ENCODE measurements at places on chromosomes 6 and 20.

DNA sequence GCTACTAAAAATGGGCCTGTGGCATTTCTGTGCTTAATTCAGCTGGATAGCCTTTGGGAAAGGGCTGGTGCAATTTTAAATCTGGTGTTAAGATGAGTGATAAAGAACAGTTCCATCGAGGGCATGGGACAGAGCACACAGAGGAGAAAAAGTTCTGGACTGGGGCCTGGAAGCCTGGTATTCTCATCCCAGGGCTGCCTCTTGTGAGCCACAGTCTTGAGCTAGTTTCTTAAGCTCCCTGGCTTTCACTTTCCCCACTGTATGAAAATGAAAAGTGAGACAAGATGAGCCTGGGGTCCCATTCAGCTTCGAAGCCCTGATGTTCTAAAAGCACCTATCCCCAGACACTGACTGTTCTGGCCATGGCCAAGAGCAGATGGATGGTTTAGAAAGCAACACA lies 14.3 kb upstream of the LAMA4 start:
- no peak for DNase-seq

GRCh38 chr6:50112981-50113857 lies 63.5 kb upstream of the DEFB112 start:
- no peak for DNase-seq

DNA sequence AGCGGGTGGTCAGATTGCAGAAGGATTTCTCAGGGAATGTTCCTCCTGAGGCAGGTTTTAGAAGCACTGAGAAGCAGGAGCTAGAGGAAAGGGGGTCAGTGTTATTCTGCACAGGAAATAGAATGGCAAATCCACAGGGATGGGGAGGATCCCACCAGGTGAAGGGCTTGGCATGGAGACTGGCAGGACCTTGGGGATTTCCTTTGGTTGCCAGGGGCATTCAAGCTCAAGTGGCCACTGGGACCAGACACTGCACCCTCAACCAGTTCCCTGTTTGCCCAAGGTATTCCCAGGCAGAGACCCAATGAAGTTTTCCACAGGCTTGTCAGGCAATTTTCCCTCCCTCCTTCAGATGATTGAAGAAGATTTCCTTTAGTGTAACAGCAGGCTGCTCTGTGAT lies 123.2 kb upstream of the KCNK16 start:
- DNase-seq, result no peak

DNA sequence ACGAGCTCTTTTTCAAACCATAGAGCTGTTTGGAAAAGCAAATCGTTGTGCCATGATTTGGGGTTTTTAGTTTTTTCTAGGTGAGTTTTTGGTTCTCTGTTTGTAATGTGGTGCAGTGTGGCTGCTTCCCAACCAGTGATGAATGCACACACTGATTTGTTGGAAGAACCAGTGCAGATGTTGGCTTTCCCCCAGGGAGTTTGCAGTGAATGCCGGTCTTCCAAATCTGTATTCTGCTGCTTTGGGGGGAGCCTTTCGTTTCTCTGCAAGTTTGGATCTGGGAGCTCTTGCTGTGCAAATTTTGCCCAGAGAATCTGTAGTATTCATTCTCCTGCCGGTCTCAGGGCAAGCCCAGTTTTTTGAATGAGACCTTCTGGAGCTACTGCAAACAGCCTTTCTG lies 14.5 kb downstream of the HECA start:
- no peak for DNase-seq

DNA sequence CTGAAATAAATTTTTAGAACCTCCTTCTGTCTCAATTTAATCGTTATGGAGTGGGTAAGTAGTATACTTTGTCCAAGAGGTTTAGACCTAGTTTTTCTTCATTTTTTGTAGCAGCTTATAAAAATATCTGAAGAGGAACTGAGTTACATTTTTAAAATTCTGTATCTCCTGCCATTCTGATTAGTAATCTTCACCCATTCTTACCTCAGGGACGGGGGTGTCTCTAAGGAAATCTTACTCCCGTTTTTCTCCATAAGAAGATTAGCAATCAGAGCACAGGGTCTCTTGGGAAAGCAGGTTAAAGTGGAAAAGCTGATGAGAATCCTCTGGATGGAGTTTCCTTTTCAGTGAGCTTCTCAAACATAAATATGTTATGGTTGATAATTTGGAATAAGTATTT lies 259.3 kb upstream of the FAM83B start:
- DNase-seq, result no peak

DNA sequence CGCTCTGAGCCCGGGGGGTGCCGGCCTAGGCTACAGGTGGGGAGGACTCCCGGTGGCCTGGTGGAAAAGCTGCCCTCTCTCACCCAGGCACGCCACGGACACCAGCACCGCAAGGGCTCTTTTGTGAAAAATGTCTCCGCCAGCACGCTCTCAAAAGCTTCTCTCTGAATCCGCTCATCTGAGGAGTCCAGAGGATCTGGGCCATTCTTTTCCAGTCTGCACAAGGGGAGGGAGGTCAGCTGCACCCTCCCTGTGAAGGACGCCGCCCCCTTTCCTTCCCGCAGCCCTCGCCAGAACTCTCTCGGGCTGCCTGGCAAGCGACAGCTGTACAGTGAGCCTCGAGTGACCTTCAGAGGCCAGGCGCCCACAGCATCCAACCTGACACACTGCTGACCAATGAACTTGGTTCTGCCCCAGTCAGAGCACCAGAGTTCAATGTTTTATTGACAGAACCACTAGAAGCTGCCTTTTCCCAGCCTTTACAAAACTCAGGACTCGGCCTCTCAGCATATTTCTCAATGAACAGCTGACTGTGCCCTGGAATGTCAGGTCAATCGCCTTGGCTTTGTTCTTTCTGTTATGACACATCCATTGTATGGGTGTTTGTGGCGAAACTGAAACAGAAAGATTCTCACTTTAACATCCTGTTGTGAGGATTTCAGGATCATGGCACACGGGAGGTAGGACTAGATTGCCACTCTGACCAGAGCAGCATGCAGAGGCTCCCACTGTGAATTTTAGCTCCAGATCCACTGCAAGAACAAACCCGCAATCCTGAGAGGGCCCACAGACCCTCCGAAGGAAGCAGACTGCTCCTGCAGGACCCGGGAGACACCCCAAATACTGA lies 26.7 kb downstream of the SERPINB9 start:
- DNase-seq, result no peak

- no peak for DNase-seq
These were observed 14.7 kb downstream of the UNC93A start for GRCh38 chr6:167305796-167306195.

DNA sequence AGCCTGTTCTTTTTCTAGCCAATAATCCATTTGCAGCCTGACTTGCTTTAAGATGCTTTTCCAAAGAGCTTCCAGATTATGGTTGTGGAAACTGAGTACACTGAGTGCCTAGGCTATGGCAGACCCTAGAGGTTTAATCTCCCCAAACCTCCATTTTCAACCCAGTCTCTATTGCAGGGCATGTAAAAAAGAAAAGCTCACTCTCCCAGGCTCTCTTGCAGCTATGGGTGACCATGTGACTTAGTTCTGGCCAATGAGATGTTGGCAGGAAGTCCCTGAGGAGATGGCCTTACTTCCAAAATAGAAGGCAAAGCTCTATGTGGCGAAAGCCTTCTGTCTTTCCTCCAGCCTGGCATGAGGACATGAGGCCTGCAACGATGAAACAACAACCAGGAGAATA lies 3.8 kb downstream of the PDRG1 start:
- DNase-seq, result no peak

GRCh38 chr20:34872622-34873224 lies at the start of gene GGT7:
TSS of gene GGT7 (minus strand) at chr20:34872856. CDS start at chr20:34872815, 41 bp downstream.
- peak; percentile 84 for DNase-seq

- no peak for DNase-seq
These were observed 4.2 kb downstream of the TBPL1 start for GRCh38 chr6:133957227-133957626.

GRCh38 chr20:4722571-4722970 lies 862 bp downstream of the PRND start:
- DNase-seq, result no peak

GRCh38 chr20:40865095-40865494 lies 163.5 kb upstream of the TOP1 start:
- DNase-seq, result no peak

GRCh38 chr20:32970115-32970972 lies 33.9 kb downstream of the SUN5 start:
- DNase-seq, result no peak

- DNase-seq, result no peak
These were observed 48.0 kb upstream of the NOP56 start for GRCh38 chr20:2604506-2604835.

DNA sequence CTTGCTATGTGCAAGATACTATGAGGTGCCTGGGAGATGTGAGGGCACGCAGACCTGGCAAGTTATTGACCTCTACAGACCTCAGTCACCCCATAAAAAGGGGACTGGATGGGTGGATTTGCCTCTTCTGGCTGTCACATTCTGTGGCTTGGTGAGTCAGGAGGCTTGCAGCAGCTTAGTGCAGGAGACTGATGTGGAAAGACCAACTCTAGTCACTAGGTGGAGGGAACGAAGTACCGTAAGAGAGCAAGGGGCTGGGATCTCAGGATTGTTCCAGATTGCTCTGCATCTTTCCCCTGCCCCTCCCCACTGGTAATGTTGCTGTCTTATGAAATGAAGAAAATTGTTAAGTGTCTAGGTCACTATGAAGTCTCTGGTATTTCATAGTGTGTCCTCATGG lies 3.3 kb downstream of the MAPRE1 start:
- DNase-seq, result no peak

DNA sequence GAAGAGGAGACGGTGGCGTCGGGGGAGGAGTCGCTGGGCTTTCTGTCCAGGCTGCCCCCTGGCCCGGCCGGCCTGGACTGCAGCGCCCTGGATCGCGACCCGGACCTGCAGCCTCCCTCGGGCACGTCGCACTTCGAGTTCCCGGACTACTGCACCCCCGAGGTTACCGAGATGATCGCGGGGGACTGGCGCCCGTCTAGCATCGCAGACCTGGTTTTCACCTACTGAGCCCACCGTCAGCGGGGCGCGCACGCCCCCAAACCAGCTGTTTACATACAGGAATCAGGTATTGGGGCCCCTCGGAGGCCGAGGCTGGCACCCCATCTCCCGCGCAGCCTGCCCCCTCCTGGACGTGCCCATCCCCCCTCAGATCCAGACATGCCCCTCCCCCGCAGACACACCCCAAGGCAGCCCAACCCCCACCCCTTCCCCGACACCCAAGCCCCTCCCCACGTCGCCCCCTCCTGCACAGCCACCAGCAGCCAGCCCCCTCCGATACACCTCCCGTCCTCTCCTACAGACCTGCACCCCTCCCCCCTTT lies 1.4 kb downstream of the SOX12 start:
- no peak for DNase-seq

DNA sequence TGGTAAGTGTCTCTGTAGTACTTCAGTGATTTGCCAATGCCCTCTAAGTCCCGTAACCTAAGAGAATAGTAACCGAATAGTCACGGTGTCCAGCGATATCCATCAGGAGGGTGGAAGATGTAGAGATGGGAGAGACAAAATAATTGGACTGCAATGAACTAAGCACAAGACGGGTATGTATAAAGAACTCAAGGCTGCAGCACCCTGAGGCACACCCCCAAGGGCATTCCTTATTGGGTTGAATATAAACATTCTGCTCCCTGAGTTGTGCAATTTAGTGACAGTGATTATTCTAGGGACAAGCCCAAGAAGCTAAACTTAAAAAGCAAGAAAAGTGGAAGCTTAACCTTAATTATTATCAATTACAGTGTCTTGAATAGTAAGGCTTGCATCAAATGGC lies 14.6 kb downstream of the DST start:
- DNase-seq, result no peak

DNA sequence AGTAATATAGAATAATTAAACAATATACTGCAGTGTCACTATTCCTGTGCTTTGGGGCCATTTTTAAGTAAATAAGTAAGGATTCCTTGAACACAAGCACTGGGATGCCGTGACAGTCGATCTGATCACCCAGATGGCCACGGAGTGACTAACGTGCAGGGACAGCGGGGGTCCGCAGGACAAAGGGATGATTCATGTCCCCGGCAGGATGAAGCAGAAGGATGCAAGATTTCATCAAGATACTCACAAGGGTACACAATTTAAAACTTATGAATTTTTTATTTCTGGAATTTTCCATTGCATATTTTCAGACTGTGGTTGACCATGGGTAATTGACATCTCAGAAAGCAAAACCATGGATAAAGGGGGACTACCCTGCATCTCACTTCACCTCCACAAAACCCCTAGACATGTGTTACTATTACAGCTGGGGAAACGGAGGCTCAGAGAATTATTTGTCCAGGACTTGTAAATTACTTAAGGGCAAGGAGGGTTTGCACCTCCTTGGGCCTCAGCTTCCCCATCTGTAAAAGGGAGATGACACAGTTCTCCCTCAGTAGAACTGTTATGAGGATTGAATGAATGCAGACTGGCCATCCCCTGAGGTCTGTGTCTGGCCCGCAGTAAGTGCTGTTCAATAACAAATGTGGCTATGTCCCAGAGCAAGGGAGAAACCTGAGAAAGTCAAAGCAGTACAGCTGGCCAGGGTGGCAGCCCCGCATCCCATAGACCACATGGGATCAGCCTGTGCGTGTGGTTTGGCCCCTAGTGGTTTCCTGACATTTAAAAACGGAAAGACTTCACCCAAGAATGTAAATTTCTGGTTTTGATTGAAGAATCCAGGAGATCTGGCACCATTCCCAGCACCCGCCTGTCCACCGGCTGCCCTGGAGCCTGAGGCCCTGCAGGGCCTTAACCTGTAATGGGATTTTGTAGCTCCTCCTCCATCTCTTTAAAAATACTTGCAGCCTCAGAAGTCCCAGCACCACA lies 235.5 kb downstream of the BMP7 start:
- DNase-seq, result no peak

DNA sequence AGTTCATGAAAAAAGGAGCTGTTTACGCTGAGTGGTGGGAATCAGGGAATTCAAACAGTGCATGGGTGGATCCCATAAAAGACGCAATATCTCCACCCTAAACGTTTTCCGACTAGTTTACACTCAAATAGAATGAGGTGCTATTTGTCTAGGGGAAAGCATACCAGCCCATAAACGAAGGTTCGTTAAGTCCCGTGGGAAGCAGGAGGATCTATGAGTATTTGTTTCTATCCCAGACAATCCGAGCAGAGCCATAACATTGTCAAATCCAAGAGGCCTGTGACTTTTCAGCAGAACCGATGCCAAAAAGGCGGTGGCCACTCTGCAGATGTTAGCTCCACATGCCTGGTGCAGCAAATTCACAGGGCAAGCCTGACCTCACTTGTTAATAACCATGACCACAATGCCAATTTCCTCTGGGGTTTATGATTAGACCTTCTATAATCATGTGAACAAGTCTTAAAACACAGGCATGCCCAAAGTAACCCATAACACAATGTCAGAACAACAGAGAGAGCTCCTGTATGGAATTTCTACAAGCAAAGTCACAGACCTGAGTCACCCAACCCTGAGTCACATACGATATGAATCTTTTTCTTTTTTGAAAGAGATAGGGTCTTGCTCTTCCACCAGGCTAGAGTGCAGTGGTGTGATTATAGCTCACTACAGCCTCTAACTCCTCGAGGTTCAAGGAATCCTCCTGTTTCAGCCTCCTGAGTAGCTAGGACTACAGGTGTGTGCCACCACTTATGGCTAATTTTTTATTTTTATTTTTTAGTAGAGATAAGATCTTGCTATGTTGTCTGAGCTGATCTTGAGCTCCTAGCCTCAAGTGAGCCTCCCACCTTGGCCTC lies 123.3 kb downstream of the KIF13A start:
- DNase-seq, result no peak

GRCh38 chr6:74333406-74333805 lies 637.4 kb downstream of the CD109 start:
- no peak for DNase-seq

GRCh38 chr6:83221889-83222479 lies 28.8 kb downstream of the RWDD2A start:
- DNase-seq, result no peak
